ENCODE measurements at places on chromosomes 6 and 20. TPM values are rescaled to one million over a fixed set of nuclear protein-coding genes. Genes with fewer than 3 reads are reported as not detected.

Gene IPCEF1
- 1.8 TPM for polyA plus RNA-seq

Gene RAET1L
- not detected for polyA plus RNA-seq

Gene ADGRF5
- polyA plus RNA-seq, result 13.1 TPM

Gene TBXT
- not detected for polyA plus RNA-seq

GRCh38 chr6:95856876-95857364, 158.9 kb upstream of the FUT9 start:
- DNase-seq, result no peak

DNA sequence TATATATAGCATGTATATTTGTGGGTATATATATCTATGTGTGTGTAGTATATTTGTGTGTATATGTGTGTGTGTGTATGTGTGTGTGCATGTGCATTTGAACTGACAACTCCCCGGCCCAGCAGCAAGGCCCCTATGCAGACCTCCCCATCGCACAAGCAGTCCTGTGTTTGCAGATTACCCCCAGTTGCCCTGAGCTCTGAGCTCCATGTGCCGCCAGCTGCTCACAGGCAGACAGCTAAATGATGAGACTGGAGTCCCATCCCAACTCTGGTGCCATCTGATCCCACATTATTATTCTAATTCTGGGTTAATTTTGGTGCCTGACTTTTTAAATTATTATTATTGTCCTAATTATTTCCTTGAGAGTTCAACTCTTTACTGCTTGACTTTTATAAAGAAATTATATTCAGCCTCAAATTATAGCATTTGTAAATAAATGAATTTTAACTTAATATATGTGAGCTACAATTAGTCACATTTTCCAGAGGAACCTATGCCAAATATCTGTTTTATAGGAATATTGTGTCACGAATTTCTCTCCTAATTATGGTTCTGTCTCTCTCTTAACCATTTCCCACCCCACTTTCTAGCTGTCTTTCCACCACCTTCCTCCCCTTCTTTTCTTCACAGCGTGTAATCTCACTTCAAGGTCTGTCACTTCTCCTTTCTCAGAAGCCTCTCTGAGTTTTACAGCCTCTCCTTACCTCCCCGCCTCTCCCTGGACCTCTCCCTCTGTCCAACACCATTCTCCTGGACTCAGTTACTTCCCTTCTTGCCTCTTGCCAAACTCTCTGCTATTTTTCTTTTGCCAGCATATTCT, 90.6 kb upstream of the SYNDIG1 start:
- DNase-seq, result no peak

DNA sequence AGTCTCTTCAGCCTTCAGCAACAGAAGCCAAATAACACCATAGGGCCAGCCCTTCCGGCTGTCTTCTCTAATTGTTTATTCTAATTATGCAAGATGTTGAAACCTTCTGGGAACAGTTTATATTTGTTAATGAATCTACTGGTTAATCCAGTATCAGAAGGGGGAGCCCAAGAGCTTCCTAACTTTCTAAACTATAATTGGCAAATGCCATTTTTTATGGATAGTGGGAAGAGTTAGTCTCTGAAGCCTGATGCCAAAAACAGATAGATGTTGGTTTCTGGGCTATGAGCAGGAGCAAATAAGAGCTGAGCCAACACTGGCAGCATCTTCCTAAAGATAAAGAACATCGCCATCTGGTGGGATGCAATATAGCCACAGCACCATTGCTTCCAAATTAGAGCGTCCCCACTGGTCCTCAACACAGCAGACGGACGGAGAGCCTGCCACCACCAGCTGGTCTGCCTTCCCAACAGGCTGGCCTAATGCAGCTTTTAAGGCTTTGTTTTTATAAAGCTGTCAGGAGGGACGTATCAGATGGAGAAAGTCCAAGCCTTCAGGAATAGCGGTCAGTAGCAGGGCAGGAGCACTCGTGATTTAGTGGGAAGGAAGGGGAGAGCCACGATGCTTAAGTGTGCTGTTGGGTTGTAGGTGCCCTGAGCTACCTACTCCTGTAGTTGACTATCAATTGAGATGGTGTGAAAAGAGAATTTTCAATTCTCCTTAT, 118.8 kb downstream of the RALGAPA2 start:
- DNase-seq, result peak; percentile 38

DNA sequence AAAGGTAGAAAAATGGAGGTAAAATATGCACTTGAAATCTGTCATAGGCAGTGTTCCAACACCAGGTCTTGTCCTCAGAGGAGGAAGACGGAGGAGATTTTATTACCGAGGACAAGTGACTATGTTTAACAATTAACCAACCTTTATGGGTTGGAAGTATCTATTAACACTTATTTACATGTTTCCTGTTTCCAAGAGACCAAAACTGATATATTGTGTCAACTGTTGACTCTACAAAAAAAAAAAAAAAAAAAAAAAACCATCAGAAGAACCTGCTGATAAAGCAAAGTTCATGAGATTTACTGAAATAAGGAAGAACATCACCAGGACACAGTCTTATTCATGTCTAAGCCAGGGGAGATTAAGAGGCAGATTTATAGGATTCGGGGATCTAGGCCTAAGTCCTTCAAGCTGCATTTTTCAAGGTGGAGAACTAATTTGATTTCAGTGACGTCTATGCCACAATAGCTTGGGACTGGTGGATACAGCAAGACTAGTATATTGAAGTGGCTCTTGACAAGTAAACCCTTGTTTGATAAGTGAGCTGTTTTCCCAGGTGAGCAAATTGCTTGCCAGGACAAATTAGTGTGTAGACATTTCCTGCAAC, 126.6 kb upstream of the NAA20 start:
- DNase-seq, result no peak

DNA sequence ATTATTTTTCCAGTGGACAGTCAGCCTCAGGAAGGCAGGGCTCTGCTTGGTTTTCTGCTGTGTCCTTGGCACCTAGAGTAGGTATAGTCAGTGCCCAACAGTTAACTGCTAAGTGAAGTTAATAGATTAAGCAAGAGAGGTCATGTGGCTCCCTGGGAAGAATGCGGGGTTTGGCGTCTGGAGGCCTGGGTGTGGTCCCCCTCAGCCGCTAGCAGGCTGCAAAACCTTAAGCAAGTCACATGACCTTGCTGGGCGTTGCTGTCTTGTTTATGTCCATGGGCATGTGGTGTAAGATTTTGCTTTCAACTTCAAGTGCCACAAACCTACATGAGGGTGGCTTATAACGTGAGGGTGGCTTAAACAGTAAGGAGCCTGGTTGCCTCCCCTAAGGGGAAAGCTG, 75.5 kb upstream of the SCP2D1 start:
- no peak for DNase-seq

Data from ovary (tissue), 10 donors.